Suppressor macrophage treated with lipopolysaccharide for 4 hours (primary cell): ENCODE measurements at places on chromosomes 12 and 14.
A peak's percentile ranks its signal among the peaks of the same experiment; 100 is the strongest.

- no peak for DNase-seq
Measured at GRCh38 chr12:79322905-79323304, 367.9 kb downstream of the PAWR start.

DNA sequence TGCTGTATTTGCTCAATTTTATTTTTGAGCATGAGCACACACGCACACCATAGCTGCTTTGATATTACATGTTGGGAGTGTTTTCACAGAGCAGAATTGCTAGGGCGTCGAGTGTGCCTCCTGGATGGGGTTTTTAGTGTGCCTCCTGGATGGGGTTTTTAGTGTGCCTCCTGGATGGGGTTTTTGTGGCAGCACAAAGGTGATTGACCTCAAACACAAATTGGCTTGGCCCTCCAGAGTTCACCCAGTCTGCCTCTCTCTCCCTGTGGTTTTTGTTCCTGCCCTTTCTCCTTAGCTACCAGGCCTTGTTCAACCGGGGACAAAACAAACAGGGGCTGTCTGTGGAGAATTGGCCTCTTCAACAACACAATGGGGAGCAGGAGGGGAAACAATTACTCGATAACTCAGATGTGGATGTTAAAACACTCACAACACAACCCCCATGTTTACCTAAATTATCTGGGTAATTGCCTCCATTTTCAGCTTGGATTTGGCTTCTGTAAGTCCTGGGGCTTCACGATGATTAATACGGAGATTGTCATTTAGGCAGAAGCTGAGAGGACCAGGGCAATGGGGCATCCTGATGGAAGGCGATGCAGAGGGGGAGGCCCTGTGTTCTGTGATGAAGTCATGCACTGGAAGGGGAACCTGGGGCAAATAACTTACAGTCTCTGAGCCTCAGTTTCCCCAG is 26.9 kb downstream of the TBX3 start:
- DNase-seq, result no peak

GRCh38 chr14:60648934-60649874 is at the start of gene SIX1:
SIX1 (minus strand) TSS chr14:60649477; CDS start chr14:60649189, 288 bp downstream.
- peak; percentile 82 for DNase-seq

- DNase-seq, result no peak
Measured at GRCh38 chr12:123071857-123072256, 79.0 kb downstream of the PITPNM2 start.

DNA sequence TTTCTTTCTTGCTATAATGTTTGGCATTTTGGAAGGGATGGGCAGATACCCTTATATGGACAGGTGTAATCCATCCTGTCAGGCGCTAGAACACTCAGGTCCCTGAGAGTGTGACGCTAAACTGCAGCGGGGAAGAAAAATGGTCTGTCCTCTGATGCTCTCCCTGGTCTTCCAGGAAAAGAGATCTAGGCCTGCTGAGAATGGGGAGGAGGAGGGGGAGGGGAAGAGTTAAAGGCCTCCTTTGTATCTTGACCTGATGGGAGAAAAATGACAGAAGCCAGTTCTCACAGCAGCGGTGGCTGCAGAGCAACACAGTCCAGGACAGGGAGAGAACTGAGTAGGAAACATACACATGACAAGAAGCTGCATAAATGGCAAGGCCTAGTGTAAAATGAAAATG is 61.1 kb downstream of the RPS6KA5 start:
- DNase-seq, result no peak

DNA sequence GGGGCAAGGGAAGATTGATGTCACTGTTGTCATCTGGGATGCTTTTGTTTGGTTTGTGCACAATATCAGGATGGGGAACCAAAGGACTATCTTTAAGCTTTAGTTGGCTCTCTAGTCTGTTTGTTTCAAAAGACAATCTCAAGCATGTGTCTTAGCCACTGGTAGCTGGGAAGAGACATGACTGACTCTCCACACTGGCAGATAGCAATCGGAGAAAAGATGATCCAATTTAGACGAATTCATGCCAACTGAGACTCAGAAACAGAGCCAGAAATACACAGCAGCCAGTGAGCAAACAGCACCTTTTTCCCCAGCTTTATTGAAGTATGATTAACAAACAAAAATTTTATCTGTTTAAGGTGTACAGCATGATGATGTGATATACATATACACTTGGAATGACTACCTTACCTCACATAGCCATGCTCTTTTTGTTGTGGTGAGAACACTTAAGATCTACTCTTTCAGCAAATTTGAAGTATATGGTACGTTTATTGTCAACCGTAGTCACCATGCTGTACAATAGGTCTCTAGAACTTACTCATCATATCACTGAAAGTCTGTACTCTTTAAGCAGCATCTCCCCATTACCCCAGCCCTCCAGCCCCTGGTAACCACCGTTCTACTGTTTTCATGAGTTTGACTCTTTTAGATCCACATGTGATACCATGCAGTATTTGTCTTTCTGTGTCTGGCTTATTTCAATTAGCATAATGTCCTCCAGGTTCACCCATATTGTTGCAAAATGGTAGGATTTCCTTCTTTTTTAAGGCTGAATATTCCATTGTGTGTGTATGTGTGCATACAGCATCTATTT is 50.6 kb downstream of the DUSP16 start:
- no peak for DNase-seq

- no peak for DNase-seq
Measured at GRCh38 chr12:126518596-126519200, 1453.5 kb downstream of the AACS start.

GRCh38 chr14:29235991-29236390 is 469.4 kb downstream of the FOXG1 start:
- DNase-seq, result no peak

DNA sequence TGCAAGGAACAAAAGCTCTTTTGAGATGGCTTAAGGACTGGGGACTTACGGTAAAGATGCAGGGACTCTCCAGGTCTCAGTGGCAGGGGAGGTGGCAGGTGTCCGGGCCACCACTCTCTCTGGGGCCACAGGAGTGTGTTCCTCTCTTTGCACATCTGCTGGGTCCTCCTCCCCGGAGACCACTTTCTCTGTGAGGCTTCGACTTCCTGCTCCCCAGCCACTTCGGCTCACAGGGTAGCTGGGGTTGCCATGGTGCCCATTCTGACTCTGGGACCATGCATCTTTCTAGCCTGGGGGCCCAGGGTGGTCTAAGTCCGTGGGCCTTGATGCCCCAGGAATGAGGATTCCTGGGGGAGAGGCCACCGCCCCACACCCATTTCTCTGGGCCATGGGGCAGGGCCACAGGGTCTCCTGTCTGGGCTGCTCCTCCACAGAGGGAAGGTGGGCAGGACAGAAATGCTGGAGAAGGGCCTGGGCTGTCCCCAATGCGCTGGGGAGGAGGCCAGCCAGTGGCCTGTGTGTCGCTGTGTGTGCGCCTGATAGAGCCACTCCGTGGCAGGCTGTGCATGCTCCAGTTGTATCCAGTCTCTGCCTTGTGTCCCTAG is 38.5 kb downstream of the CCDC92 start:
- no peak for DNase-seq

DNA sequence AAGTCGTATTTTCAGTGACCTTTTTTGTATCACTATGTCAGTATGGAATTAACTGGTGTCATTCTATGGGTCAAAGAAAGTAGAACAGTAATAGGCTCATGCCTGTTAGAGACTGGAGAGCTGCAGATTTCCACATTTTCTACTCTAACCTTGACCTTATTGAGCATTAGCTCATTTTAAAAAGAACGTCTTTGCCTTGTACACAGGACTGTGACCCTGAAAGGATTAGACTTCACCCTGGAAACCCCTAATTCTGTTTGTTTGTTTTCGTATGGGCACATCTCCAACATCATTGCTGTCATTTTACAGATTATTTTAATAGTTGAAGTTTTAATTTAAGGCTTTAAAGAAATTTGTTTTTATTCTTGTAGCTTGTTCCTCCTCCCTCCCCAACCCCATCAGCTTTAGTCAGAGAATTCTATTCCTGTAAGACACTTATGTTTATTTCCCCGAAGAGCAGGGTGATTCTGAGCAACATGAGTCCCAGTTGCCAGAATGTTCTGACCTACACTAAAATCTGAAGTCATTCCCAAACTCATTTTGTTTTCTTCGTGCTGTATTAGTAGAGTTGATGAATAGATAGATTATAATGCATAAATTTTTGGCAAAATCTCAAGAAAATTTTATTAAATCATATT is 451.3 kb downstream of the FOXG1 start:
- DNase-seq, result no peak

- no peak for DNase-seq
Measured at GRCh38 chr12:117330441-117331113, 30.8 kb downstream of the NOS1 start.

- no peak for DNase-seq
Measured at GRCh38 chr12:130223767-130224244, 61.5 kb downstream of the FZD10 start.

DNA sequence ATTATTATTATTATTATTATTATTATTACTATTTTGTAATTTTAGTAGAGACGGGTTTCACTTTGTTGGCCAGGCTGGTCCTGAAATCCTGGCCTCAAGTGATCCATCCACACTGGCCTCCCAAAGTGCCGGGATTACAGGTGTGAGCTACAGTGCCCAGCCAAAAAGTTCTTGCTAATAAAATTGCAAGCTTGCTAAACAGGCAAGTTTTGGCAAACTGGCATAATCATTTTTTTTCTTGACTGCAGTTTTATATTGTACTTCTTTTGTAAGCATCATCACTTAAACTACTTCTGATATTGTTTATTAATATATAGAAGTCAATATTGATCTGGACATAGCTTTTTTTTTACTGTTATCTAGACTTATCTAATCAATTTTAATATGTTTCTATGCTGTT is 536.4 kb downstream of the LRFN5 start:
- no peak for DNase-seq

- DNase-seq, result peak; percentile 52
Measured at GRCh38 chr14:29548948-29549370, 378.7 kb downstream of the PRKD1 start.

DNA sequence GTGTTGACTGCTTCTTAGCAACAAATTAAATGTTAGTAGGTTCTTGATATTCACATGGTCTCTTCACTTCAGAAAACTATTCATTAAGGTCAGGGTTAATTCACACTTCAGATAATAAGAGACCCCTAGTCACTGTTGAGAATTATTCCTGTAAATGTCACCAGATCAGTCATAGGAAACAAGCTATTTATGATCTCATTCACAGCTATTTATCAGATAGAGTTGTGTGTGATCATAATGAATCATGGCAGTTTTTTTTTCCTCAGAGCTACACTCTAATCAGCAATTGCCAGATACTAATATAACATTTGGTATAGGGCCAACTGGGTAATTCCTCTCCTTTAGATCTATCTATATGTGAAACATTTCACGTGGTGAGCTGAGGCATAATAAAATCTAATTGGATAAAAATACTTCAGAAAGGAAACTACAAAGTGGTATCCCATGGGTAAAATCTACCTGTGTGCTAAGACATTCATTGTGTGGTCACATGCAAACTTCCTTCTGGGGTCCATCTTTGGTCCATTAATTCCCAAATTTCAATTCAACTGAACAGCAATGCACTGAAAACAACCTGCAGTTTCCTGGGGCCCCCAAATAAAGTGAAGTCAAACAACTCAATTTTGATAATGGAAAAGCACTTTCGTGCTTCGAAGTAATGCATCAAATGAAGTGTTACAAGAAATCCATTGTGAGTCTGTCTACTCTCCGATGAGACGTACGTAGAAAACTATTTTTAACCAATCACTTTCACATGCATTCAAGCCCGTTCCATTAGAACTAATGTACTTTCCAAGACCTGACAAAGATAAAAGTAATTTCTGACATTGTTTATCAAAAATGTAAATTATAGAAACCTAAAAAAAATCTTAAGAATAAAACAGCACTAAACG is 197.0 kb downstream of the ACSS3 start:
- no peak for DNase-seq

DNA sequence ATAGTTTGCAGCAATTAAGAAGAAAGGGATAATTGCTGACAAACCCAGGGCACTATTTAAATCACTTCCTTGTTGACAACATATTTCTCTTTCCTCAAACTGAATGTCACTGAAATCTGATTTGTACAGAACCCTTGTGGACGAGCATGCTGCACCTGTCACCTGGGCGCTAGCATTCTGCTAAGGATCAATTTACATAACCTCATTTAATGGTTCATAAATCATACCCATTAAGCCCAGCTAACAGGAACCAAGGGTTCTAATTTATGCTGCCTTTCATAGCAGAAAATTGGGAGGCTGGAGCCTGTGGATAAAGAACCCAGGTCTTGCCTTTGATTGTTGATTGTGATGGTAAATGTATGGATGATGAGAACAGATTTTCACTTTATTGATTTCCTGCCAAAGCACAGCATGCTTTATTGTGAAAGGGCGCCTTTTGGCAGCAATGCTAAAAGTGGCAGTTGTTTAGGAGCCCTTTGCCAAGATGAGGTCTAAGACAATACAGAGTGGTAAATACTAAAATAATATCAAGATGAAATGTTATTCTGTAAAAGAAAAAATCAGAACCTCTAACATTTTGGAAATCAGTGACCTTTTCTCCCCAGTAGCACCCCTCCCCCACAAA is 95.4 kb downstream of the NKX2-1 start:
- DNase-seq, result no peak

DNA sequence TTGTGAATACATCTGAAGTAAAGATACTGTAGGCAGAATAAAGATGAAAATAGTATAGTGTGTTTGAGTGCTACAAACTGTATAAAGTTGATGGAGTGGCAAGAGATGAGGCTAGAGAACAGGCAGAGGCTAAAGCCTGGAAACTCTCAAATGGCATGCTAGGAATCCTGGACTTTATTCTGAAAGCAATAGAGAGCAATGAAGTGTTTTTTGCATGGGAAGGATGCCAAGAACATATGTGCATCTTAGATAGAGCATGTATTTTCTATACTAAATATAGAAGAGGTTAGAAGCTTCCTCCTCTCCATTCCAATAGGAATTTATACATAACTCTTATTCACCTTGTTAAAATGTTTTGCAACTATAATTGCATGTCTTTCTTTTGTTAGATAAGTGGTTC is 86.3 kb upstream of the TMTC2 start:
- DNase-seq, result no peak

DNA sequence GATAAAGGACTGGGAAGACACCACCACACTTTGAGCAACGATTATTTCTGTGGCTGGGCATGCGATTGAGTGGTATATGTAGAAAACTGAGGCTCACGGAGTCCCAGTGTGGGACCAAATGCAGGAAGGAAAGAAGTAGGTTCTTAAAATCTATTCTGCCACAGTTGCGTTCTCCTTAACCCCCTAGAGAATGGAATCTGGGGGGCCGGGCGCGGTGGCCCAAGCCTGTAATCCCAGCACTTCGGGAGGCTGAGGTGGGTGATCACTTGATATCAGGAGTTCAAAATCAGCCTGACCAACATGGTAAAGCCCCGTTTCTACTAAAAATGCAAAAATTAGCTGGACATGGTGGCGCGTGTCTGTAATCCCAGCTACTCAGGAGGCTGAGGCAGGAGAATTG is 29.9 kb upstream of the CORO1C start:
- no peak for DNase-seq

DNA sequence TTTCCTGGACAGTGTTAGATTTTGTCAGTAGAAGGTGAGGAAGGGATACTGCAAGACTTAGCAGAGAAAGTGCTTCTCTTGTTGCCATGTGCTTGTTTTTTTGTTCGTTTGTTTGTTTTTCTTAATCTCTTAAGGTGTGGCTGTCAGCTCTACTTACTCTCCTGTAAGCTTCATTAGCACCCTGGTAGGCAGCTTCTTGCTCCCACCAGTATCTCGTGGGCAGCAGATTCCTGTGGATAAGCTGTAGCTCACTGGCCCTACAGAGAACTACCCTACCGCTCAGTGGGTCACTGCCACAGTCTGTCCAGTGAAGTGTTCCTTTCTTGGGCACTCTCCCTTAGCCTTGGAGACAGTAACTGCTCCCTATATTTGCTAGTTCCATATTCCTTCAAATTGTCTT is 30.1 kb downstream of the VRK1 start:
- no peak for DNase-seq
